ENCODE measurements at places on chromosomes 1 and 21.

DNA sequence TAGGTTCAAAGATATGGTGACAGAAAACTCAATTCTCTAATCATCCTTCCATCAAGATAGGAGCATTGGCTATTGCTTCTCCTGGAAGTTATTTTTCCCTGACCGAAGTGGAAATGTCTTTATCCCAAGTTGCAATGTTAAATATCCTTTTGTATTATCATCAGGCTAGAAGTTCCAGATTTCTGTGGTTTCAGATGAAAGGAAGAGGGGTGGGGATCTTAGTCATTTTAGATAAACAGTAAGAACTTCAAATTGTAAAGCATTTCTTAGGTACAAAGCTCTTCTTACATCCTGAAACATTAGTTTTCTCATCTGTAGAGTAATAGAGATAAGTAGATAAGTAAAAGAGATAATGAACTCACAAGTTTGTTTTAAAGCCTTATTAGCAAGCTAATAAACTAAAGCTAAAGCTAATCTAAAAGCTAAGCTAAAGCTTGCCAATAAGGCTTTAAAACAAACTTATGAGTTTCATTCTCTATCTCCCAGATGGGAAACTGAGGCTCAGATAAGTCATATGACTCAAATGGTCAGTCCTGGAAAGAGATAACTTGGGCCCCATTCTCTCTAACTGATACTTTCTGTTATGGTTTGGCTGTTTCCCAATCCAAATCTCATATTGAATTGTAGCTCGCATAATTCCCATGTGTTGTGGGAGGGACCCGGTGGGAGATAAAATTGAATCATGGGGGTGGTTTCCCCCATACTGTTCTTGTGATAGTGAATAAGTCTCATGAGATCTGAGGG, 99.2 kb upstream of the KCNK2 start:
- DNase-seq, result no peak

DNA sequence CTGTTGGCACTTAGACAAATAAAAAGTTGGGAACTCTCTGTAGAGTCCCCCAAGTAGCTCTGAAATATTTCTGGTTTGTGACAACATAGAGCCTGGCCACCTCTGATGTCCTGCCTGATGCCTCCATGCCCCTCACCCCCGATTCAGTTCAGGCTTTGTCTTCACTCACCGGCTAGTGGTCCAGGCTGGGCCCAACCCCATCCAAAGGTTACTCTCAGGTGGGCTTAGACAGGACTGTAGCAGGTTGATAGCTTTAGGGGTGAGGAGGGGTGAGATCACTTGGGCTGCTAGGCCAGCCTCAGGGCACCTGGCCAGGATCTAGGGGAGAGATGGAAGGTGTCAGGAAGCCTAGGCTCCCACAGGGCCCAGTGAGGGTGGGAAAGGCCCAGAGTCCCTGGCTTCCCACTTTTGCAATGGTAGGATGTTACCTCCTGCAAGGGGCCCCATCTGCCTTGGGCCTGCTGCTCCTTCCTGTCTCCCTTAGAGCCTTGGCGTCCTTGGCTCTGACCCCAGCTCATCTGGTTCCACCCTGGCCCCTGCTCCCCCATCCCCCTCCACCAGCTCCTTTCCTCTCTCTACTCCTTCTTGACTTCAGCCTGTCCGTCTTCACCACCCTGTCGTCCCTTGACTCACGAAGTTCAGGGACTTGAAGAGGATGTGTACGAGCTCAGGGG, 6.7 kb downstream of the EPS8L3 start:
- DNase-seq, result no peak

DNA sequence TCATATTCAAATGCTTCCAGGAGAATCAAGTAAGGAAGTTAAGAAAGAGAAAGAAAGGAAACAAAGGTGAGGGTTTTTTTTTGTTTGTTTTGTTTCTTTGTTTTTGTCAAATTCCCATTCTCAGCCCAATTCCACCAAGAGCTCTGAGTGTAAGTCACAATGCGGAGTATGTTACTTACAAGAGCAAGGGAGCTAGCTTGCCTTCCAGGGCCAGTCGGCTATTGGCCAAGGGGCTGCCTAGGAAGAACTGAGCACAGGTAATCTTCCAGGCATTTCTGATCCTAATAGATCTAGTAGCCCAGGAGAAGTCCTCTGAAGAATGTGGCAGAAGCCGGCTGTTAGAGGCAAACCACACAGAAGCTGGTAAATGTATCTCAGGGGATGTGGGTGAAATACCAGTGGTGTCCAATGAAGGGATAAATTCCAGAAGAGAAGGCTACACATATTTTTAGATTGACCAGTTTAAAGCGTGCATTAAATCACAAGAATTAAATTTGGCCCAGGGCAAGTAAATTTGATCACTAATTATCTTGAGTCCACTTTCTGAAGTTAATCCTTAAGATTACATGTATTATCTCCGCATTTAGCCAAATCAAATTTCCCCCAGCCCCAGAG, 239.6 kb upstream of the ADAMTS5 start:
- DNase-seq, result no peak

GRCh38 chr1:22572818-22573217, 9.5 kb downstream of the EPHA8 start:
- no peak for DNase-seq

- no peak for DNase-seq
These were observed 54.2 kb upstream of the EEIG2 start for GRCh38 chr1:108505763-108506070.

DNA sequence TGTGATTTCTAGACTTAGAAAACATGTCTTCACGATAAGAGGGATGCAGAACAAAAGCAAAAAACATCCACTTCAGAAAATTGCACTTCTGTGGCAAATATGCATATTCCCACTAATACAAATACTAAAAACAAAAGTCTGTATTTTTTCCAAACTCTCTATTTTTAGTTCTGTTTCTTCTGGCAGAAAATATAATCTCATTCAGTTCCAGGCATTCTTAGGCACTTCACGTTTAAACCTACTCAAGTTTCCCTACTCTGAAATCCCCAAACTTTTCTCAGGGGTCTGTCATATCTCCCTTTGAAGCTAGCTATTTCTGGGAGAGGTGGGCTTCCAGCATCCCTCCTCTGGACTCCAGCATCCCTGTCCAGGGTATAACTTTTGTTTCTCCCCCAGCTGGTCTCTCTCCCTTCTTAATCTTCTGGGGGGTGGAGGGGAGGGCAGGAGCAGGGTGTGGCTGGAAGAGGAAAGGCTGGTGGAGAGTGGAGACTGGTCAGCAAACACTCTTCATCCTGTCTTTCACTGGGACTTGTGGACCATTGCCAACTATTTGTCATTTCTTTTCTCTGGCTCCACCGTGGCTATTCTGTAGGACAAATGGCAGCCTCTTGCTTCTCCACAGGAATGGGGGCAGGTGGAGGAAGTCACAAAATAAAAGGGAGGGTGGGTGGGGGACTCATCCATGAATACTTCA, 19.6 kb upstream of the NCF2 start:
- DNase-seq, result no peak

GRCh38 chr1:13901039-13901438, 201.1 kb downstream of the PRDM2 start:
- DNase-seq, result no peak

GRCh38 chr1:205344066-205344928, 12.4 kb downstream of the KLHDC8A start:
- peak; percentile 75 for DNase-seq

GRCh38 chr1:205492774-205493173, 11.7 kb upstream of the CDK18 start:
- no peak for DNase-seq

- DNase-seq, result no peak
These were observed 22.0 kb downstream of the LDLRAD2 start for GRCh38 chr1:21834094-21834493.

DNA sequence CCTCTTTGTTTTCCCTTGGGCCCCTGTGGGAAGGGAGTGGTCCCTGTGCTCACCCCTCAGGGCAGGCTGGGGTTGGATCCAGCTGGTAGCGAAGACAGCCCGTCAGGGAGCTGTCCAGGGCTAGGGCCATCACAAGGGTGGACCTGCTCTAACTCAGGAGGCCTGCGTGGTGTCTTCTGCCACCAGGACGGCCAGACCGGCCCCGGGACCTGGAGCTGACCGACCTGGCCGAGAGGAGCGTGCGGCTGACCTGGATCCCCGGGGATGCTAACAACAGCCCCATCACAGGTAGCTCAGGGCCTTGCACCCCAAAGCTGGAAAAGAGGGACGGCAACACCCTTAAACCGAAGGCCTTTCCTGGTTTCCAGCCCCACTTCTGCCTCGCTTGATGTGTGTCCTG, 64.2 kb upstream of the CNTN2 start:
- DNase-seq, result no peak

- DNase-seq, result peak; percentile 97
These were observed 38.2 kb upstream of the WASF2 start for GRCh38 chr1:27527890-27528817.

GRCh38 chr21:39182484-39183271, 573 bp downstream of the PSMG1 start:
- DNase-seq, result peak; percentile 79

GRCh38 chr1:229557200-229557850, 1.2 kb downstream of the ABCB10 start:
- DNase-seq, result no peak

DNA sequence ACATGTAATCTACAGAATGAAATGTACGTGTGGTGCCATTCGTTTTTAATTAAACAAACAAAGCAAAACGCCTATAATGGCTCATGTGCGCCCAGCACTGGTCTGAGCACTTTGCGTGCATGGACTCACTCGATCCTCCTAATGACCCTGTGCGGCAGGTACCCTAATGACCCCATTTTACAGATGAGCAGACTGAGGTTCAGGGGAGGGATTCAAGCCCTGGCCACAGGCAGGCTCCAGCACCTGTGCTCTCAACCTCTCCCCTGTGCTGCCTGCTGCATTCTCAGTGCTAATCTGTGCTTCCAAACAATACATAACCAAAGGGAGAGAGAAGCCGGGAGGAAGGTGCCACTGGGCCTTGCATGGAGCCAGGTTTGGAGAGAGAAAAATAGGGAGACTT, 124.2 kb upstream of the ZBTB40 start:
- DNase-seq, result no peak

- no peak for DNase-seq
These were observed 633.8 kb downstream of the PTPRC start for GRCh38 chr1:199272628-199273086.

DNA sequence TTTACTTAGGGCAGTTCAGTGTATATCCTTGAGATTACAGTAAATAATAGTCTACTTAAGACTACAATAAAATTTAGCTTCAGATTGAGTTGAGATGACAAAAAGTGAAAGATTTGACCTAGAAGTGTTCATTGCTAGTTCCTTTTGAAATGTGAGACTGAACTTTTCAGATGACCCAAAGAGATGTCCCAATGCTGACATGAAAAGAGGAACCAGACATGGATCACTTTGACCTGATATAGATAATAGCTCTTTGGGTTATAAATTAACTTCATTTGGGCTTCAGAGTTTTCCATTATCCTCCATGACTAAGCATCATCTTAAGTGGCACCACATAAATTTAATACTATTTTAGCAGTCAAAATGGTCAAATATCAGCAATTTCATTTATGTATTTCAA, 25.7 kb upstream of the OR10J5 start:
- no peak for DNase-seq

DNA sequence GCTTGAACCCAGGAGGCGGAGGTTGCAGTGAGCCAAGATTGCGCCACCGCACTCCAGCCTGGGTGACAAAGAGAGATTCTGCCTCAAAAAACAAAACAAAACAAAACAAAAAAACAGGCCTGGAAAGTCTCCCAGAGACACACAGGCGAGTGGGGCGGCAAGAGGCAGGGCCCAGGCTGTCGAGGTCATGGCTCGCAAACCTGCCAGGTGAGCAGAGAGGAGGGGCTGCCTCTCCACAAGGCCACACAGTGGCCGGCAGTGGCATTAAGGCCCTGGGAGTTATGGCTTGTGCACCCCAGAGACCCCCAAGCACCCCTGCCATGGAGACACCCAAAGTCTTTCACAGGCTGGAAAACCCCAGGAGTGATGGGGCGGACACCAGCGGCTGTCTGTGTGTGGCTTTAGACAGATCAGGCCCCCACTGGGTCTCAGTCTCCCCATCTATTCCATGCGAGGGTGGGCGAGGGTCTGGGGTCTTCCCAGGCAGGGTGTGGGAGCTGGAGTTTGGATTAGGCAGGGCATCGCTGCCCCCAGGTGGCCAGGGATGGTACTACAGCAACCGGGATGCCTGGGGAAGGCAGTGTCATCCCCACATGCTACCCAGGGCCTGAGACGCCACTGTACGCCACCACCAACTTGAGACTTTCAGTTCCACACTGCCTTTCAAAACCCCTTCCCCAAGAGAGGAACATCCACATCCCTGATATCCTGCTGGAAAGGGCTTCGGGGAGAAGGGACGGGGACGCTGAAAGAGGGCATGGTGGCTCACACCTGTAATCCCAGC, 7.3 kb upstream of the CTRC start:
- DNase-seq, result peak; percentile 29

GRCh38 chr1:235138821-235139220, 10.2 kb upstream of the TOMM20 start:
- DNase-seq, result no peak

- no peak for DNase-seq
These were observed 23.1 kb downstream of the GPR137B start for GRCh38 chr1:236165238-236165981.

DNA sequence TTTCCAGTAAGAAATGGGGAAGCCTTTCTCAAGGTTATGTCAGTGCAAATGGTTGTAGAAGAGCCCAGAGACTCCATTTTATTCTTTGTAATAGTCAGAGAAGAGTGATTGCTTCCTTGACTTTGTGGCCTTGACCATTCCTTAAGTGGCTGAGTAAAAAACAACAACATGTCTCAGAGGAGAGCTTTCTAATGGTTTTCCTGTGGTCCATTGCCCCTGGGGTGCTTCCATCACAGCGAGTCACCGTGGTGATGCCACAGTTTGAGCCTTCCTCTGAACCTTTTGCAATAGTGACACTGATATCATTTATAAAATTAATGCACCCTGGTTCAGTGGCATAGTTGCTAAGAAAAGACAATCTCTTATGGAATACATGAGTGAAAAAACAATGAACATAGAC, 38.6 kb downstream of the PAPPA2 start:
- no peak for DNase-seq

- DNase-seq, result peak; percentile 22
These were observed 10.4 kb downstream of the TRABD2B start for GRCh38 chr1:47986761-47987200.

DNA sequence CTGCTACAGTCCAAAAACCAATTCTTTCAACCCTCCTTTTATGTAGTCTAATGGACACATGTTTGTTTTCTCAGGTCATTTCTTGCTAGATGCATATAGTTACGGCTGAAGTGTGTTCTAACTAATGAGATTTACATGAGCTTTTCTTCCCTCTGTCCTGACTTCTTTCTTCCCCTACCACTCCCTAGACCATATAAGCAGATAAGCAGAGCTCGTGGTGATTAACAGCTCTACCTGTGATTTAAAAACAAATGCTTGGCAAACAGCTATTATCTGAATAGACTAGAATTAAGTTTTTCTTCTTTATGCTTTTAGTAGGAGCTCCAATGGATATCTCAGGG, 18.6 kb downstream of the KHDRBS1 start:
- DNase-seq, result no peak

GRCh38 chr1:155078469-155079209, at the start of gene EFNA3:
Gene EFNA3 (plus strand): TSS chr1:155078837. CDS start chr1:155078942, 105 bp downstream.
- peak; percentile 82 for DNase-seq

GRCh38 chr1:58927722-58928085, 143.9 kb upstream of the JUN start:
- DNase-seq, result no peak
